Left hindlimb (tissue), 1 donor: ENCODE measurements at places on chromosomes 7 and 10.

- DNase-seq: no peak
These were observed 51.6 kb upstream of the RPA3 start for GRCh38 chr7:7769710-7770627.

DNA sequence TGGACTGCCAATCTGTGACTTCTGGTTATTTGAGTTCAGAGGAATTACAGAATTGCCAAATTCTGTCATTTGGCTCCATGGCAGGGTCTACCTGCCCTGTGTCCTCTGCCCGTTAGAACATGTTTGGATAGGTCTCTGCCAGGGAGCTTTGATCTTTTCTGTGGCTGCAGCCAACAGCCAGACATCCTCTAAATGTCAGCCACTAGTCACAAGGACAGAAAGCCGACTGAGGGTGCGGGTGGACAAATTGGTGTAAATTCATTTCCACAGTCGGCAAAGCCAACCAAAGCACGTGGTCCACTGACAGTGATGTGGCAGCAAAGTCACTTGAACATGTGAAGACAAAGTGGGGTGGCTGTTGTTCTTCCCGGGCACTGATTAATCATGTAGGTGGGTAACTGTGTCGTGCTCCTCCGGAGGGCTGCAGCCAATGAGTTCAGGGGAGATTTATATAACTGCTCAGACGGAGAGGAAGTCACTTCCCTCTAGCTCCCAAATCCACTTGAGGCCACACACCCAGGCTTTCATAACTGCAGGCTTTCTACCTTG, 26.7 kb upstream of the CAMK1D start:
- DNase-seq: no peak

DNA sequence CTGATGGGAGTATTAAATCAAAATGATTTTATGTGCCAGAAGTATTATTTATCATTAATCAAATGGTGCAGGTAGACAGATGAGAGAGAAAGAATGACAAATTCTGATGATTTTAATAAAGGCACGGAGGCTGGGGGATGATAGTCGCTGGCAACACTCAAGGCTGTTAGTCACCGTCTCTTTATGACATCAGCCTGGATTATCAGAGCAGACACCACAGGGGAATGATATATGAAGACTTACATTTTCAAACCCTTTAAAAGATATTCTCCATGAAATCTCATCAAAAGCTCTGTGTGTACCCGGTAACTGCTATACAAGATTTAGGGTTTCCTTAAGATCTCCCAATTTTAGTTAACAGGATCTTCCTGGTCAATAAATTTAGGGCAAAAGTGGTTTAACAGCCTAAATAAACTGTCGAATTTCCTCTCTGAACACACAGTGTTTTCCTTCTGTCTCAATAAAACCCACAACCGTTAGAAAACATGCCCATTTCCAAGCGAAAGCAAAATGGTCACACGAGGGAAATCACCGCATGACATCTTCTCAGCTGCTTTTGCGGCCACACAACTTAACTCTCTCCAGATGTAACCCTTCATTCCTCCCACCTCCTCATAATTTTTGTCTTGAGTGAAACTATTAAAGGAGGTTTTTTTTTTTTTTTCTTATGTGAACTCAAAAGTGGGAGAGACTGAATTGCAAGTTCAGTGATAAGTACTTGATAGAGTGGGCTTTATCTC, 133.2 kb upstream of the FAM171A1 start:
- DNase-seq: no peak

DNA sequence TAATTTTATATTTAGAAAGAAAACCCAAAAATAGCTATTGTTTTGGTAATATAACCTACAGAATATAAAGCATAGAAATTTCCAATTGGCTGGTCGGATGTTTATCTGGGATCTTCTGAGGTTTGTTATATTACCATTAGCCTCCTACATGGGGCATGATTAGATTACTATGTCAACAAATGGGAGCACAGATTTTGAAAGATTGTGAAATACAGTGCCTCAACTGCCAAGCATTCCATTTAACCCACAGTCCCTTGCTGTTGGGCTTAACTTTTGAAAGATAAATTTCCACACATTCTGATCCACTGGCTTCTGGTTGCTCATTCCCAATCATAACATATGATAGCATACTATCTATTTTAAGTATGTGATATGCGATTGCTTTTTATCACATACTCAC, 455.4 kb upstream of the C7orf33 start:
- no peak for DNase-seq

- peak; percentile 49 for DNase-seq
These were observed 21.2 kb downstream of the ZNF680 start for GRCh38 chr7:64541438-64542359.

DNA sequence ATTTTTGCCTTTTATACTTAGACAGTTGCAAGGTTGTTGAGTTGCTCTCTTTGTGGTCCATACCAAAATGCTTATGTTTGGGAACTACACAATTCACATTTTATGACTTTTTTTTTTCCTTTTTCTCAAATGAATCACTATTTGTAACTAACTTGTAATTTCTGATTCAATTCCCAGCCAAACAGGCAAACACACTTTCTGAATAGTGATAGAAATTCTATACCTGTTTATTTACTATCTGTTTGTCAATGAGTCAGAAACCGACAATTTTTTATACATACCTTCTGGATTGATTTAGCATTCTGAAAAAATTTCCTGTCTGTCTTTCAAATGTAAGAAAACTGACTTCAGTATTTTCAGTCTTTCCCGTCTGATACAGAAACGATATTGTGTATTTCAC, 69.1 kb downstream of the MBL2 start:
- no peak for DNase-seq

GRCh38 chr10:25405871-25406270, 231.1 kb downstream of the GPR158 start:
- no peak for DNase-seq

GRCh38 chr7:36192877-36193276, 39.8 kb downstream of the EEPD1 start:
- DNase-seq: no peak

- no peak for DNase-seq
These were observed 130.0 kb upstream of the LRRTM3 start for GRCh38 chr10:66795866-66796265.

GRCh38 chr10:114755537-114755936, 66.0 kb upstream of the FHIP2A start:
- no peak for DNase-seq

GRCh38 chr7:30936650-30937245, 25.1 kb downstream of the AQP1 start:
- no peak for DNase-seq

- DNase-seq: peak; percentile 62
These were observed 169.5 kb upstream of the SVIL start for GRCh38 chr10:29804025-29804852.

- DNase-seq: no peak
These were observed 19.9 kb downstream of the KLF6 start for GRCh38 chr10:3765146-3765545.

DNA sequence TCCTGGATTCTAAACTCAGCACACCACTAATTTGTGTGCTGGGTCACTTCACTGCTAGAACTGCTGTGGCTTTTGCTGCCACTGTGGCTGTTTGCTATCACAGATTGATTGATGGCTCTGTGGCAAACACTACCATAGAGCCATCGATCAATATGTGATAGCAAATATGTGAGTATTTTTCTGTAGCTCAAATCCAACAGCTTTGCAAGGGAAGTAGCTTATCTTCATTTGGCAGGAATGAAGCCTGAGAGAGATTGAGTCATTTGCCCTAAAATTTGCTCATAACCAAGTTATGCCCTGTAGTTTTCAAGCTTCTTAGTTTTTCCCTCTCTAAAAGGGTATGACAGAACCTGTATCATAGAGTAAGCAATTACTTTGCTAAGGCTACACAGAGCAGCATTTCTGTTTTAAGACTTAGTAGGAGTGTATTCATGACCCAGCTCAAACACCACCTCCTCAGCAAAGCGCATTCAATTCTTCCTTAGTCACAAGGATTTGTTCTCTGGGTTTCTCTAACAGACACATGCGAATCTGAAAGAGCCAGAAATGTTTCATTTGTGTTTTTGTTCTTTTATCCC, 43.1 kb downstream of the MINPP1 start:
- DNase-seq: no peak

GRCh38 chr10:113443141-113443925, 109.5 kb upstream of the HABP2 start:
- DNase-seq: no peak

DNA sequence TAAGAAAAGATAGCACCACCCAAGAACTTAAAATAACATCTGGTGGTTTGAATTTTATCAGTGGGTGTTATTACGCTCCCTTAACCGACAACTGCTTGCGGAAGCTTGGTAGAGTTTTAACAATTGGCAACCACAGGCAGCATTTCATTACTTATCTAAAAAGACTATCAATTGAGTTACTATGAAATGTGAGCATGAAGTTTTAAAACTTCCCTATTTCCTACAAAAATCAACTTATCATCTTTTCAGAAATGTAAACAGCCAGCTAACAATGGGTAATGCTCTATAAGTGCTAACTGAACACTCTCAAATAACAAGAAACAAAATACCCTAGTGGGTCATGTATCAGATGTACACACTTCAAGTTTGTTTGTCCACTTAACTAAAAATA, 68.8 kb downstream of the OSBPL3 start:
- DNase-seq: no peak

GRCh38 chr7:107045980-107046379, 1.5 kb downstream of the PRKAR2B start:
- no peak for DNase-seq

DNA sequence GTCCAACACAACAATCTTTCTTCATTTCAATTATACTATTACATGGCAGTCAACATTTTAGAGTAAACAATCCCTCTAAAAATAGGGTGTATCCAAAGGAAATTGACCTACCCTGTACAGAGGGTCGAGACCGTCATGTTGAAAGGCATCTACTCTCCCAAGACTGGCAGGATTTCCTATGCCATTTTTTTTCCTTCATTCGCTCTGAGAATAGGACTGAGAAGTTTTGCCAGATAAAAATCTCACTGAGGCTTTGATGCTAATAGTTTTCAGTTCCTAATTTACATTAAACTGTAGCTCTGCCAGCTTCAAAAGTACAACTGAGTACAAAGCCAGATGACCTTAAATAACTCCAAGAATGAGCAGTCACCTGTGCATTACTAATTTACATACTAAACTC, 84.5 kb upstream of the SEMA3C start:
- DNase-seq: no peak

DNA sequence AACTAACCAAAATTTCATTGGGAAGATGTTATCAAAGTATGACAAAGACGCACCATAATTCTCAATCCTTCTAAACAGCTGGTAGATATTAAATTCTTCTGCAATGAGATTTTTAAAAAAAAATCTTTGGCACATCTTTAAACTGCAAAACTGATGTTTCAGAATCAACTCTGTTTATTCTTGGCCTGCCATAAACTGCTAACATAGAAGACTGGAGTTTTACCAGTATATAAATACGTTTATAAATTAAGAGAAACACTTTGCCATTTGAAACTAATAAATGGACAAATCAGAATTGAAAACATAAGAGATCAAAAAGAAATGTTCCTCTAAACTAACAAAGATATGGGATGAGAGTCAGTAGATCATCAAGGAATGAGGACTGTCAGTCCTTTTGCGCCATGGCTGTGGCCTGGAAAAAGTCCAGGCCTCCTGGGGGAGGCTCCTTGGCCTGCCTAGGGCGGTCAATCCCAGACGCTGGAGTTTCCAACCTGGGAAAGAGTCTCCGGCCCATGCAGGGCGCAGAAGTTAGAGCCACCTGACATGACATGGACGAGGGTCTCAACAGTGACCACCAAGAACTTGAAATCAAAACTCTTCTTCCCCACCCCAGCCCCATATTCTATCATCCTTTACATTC, 34.2 kb upstream of the NEBL start:
- DNase-seq: no peak

GRCh38 chr7:2796358-2797352, 47.5 kb downstream of the GNA12 start:
- DNase-seq: peak; percentile 71

DNA sequence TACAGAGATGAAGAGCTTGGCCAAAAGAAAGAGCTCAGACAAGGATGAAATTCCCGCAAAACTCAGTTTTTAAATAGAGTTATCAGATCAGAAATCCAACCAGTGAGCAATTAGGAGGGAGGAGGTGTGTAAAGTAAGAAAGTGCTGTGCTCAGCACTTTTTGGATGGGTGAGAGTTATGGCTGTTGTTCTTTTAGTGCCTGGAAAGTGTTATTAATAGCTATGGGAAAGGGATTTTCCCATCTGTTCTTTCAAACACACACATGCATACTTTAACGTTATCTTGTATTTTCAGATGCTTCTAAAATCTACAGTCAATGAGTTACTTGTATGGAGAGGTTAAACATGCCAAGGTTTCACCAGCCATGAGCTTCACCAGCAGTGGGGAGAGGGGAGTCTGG, 107.3 kb upstream of the TMEM72 start:
- no peak for DNase-seq

DNA sequence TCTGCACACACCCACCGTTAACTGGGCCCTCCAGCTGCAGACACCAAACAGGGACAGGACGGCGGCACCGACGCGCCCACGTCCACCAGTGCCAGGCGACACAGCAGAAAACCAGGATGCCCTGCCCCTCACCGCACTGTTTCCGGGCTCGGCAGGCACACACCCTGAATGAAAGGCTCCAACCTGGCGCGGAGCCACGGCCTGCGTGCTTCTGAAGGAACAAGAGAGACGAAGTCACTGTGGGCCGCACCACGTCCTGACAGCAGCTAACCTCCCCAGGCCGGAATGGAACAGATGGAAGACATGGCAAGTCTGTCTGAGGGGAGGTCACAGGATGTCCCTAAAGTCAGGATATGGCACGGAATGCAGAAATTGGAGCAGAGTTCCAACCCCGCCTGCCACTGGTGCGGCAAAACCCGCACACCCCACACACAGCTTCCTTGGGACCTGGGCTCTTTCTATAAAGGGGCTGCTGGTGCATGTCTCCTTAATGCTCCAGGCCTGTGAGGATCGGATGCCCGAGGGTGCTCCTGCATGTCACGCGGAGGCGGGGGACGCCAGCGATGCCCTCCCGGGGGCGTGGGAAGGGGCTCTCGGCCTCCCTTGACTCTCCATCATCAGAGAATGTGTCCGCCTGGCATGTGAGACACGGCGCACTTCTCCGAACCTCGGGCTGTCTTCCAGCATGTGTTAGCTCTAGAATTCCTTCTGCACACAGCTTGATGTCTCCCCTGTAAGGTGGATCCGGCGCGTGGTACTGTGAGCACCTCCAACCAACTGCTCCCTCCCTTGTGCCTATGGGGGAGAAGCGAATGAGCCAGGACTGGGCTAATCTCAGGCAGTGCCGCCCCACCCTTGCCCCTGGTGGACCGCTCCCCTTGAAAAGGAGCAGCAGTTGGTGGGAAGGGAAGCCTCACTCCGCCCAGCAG, 3.9 kb upstream of the GPER1 start:
- DNase-seq: no peak
